ENCODE measurements at places on chromosomes 6 and 20. TPM values are rescaled to one million over a fixed set of nuclear protein-coding genes. Genes with fewer than 3 reads are reported as not detected.

DNA sequence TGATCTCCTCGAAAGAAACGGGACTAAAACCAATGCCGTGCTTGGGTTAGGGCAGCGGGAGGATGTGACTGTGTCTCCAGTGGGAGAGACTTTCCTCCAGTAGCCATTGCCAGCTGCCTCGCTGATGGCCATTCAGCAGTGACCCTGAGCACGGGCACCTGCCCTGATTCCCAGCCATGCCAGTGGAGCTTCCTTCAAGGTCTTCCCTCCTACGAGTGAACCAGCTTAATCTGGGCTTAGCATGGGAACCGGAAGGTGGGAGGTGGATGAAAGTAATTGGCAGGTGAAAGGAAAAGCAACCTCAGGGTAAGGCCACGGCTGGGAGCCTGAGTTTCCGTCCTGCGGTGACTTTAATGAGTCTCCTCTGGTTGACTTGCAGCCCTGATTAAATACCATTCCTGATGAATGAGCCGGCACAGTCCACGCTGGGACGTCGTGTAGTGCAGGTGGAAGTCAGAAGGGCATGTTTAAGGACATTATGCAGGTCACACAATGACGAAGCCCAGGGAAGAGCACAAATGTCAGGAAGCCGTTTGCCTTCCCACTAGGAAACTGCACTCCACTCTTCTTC is 813.5 kb downstream of the QKI start:
- DNase-seq, result no peak

DNA sequence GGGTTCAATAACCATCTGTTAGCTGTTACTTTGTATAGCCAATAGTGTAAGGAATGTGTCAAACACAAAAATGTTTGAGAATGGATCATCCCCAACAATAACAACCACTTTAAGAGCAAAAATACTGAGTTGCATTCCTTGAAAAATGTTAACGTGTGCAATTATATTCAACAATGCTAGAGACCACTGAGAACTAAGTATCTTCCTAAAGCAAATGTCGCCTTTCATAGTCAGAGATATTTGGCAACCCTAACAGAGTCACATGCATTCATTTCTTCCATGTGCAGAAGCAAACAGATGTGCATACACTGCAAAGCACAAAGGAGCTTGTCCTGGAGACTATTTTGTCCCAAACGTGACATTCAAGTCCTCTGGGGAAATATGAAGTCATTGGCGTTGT is 448.6 kb downstream of the GJA1 start:
- DNase-seq, result no peak

DNA sequence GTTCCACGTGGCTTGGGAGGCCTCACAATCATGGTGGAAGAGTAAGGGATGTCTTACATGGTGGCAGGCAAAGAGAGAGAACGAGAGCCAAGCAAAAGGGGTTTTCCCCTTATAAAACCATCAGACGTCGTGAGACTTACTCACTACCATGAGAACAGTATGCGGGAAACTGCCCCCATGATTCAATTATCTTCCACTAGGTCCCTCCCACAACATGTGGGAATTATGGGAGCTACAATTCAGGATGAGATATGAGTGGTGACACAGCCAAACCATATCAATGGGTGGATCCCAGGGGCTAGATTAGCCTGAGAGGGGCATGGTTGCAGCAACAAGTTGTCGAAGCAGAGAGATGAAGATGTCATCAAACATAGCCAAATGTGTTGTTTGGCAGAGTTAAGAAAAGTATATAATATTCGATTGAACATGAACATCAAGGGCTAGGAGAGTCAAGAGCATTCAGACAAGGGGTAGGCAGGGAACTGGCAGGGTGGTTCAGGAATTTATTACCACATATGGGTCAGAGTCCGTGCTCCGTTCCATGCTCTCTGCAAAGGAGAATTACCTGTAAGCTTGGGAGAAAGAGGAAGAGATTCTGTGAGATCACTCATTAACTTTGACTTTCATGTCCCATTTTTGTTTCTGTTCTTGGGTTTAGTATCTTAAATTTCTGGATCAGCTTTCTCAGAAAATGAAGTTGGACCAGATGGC is 98.8 kb downstream of the CCDC170 start:
- no peak for DNase-seq

DNA sequence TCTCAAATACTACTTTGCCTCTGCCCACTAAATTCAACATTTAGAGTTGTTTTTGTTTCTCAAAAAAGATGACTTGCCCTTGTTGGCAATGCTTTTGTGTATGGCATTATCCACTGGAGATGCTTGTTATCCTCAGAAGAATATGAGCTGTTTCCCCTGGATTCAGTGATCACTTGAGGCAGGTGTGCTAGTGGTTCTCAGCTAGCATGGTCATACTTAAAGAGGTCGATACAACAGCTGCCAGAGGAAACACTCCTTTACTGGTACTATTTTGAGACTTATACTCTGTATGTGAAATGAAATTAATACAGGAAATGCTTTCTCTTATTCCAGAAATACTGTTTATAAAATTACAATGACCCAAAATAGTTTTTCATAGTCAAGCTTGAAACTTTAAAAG is 122.5 kb downstream of the HIVEP1 start:
- no peak for DNase-seq

- DNase-seq, result no peak
These were observed 11.0 kb downstream of the TREM1 start for GRCh38 chr6:41275489-41275888.

GRCh38 chr6:6685249-6686040 is 96.9 kb downstream of the LY86 start:
- no peak for DNase-seq

DNA sequence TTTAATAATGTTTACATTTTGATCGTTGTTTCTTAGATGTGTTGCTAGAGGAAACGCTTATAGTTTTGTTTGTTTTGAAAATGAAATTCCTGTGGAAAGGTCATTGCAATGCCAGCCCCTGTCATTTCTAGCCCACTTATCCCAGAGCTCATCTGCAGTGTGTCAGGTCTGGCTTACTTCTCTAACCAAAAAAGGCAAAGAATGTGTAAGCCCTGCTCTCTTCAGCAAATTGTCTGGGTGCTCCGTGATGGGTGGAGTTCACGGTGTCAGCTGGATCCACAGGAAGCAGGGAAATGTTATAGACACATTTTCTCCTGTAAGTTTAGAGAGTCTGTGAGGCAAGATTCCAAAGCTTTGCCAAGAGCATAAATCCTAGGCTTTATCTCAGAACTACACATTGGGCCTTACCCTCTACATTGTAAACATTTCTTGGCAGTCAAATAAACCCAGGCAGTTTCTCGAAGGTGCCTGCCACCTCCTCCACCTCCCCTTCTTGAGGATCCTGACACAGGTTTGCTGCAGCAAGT is 50.9 kb downstream of the RPRD1B start:
- DNase-seq, result no peak

GRCh38 chr6:74182992-74183391 is 487.0 kb downstream of the CD109 start:
- no peak for DNase-seq

- no peak for DNase-seq
These were observed 83.9 kb downstream of the SESN1 start for GRCh38 chr6:109010705-109011102.

DNA sequence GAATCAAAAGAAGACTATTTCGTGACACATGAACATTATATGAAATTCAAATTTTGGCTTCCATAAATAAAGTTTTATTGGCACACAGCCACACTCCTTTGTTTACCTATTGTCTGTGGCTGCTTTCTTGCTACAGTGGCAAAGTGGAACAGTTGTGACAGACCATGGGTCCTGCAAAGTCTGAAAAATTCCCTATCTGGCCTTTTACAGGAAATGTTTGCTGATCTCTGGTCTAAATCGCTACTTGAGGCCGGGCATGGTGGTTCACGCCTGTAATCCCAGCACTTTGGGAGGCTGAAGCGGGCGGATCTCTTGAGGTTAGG is 23.1 kb upstream of the PREX1 start:
- no peak for DNase-seq

- DNase-seq, result no peak
These were observed 12.8 kb downstream of the SNX14 start for GRCh38 chr6:85580878-85581267.

DNA sequence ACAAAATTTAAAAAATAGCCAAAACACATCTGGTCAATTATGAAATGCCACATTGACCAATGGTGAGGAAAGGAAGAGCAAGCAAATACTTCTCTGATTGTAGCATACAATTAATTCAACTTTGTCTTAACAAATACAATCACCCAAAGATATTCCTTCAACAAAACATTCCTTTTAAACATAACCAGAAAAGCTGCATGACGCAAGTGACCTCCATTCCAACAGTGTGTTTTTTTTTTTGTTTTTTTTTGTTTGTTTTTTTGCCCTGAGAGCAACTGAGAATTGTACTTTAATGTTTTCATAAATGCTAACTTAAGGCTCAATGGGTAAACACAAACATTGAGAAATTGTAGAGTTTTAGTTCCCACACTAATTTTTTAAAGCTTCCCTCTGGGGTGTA is 184.4 kb downstream of the PTPRK start:
- no peak for DNase-seq

GRCh38 chr6:2868637-2869036 is 27.0 kb upstream of the SERPINB1 start:
- no peak for DNase-seq

- DNase-seq, result no peak
These were observed 179.3 kb downstream of the CARMIL1 start for GRCh38 chr6:25458485-25458884.

DNA sequence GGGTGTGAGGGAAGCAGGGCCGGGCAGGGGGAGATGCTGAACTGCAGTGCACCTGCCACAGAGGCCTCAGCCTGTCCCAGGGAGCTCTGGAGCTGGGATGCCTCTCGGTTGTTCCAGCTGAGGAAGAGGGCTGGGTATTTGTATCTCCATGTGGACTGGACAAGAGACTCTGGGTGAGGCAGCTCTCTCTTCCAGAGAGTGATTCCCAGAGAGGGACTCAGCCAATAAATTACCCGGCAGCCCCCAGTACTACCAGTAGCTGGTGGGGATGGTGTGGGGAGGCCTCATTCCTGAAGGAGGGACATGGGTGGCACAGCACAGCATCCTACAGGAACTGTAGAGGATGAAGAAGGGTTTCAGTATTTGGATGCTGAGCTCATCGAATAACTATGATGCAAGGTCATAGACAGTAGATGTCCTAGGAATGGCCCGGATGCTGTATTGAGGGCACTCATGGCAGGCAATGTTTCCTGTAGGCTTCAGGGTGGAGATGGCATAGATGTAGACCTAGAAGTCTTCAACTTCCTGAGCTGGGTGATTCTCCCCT is 1.4 kb downstream of the FGD2 start:
- no peak for DNase-seq

- DNase-seq, result no peak
These were observed 149.1 kb downstream of the TBX18 start for GRCh38 chr6:84615113-84615850.

GRCh38 chr6:54114991-54115390 is 3.7 kb downstream of the MLIP start:
- DNase-seq, result no peak

GRCh38 chr6:33966536-33966935 is 162.7 kb upstream of the MLN start:
- no peak for DNase-seq

DNA sequence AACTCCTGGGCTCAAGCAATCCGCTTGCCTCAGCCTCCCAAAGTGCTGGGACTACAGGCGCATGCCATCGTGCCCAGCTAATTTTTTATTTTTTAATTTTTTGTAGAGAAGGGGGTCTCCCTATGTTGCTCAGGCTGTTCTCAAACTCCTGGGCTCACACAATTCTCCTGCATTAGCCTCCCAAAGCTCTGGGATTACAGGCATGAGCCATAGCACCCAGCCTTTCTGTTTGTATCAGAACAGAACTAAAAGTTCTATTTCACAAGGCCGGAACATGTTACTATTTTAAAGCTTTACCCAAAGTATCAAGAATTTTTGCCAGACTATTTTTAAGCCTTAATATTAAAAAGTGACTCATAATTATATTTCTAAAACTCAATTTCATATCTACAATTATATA is 42.4 kb downstream of the NDRG3 start:
- no peak for DNase-seq

GRCh38 chr6:94698773-94699172 is 878.6 kb upstream of the MANEA start:
- DNase-seq, result no peak

DNA sequence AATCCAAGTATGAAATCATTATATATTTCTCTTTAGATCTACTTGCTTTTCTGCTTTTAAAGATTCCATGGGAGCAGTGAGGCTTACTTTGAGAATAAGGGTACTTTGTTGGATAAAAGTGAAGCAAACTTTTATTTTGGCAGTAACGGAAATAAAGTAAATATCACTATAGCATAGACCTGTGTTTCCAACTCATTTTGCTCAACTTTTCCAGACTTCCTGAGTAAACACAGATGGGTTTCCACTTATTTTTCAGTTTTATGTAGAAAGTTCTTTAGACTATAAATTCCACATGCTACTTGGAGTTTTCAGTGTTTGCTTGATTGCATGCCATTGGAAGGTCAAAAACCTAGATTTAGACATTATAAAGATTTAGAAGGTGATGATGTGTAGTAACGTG is 6.2 kb downstream of the STX16 start:
- no peak for DNase-seq

- DNase-seq, result no peak
These were observed 536.5 kb upstream of the MARCKS start for GRCh38 chr6:113320653-113321052.

DNA sequence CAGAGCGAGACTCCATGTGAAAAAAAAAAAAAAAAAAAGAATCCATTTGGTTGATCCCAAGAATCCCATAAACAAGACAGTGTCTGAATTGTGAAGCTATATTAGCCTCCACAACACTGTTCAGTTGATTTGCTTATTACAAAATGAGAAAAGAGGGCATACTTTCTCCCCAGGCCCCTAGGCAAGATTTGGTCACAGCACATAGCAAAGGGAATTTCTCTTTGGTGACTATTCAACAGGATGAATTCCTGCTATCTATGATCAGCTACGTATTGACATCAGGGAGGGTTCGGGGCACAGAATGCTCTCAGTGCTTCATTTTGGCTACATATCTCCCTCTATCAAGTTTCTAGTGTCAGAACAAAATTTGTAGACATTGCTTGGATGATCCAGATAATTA is 20.2 kb upstream of the SLC22A3 start:
- no peak for DNase-seq

STMND1 gene
- 4.9 TPM for total RNA-seq

RFX6 gene
- not detected for total RNA-seq

DBNDD2 gene
- 82.2 TPM for total RNA-seq

OR2H1 gene
- not detected for total RNA-seq

LRRN4 gene
- total RNA-seq, result 42.6 TPM

CLIC5 gene
- total RNA-seq, result 134 TPM

FRMD1 gene
- total RNA-seq, result not detected

ABHD16B gene
- not detected for total RNA-seq

GJA1 gene
- total RNA-seq, result 64.1 TPM

C6orf163 gene
- 4.2 TPM for total RNA-seq

DAAM2 gene
- total RNA-seq, result 29.0 TPM

KCNK16 gene
- not detected for total RNA-seq

All from lower lobe of right lung (tissue), 2 donors.